Gastrocnemius medialis (tissue), 4 donors: ENCODE measurements at places on chromosomes 12 and 14.

DNA sequence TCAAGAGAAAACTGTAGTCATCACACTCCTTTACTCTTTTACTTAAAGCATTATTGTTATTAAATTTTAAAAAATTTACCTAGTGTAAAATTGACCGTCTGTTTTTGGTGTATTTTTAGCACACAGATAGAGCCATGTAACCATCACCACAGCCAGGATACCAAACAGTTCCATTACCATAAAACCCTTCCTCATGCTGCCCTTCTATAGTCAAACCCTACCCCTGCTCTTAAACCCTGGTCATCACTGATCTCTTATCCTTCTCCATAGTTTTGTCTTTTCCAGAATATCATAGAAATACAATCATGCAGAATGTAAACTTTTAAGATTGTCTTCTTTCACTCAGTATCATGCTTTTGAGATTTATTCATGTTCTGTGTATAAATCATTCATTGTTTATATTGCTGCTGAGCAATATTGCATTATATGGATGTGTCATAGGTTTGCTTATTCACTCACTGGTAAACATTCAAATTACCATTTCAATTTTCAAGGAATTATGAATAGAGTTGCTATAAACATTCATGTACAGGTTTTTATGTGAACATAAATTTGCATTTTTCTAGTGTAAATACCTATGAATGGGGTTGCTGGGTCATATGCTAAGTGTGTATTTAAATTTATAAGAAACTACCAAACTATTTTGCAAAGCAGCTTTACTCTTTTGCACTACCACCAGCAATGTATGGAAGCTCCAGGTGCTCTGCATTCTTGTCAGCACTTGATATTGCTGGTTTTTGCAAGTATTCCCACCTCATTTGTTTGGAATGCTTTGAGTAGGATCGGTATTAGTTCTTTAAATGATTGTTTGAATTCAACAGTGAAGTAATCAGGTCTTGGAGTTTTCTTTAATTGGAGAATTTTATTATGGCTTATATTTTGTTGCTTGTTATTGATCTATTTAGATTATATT, 125.5 kb downstream of the LMNTD1 start:
- DNase-seq = no peak

DNA sequence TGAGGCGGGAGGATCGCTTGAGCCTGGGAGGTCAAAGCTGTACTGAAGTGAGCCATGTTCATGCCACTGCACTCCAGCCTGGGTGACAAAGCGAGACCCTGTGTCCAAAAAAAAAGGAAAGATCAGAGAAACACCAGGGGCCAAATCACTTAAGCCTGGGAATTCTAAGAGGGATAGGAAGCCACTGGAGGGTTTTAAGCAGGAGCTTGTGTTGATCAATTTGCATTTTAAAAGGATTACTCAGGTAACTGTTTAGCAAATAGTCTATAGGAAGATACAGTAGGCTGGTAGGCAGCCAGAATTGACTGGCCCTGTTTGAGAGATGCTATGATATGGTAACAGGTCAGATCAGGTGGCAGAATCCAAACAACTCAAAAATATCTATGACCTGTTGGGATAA, 162.7 kb downstream of the SPTSSA start:
- no peak for DNase-seq

DNA sequence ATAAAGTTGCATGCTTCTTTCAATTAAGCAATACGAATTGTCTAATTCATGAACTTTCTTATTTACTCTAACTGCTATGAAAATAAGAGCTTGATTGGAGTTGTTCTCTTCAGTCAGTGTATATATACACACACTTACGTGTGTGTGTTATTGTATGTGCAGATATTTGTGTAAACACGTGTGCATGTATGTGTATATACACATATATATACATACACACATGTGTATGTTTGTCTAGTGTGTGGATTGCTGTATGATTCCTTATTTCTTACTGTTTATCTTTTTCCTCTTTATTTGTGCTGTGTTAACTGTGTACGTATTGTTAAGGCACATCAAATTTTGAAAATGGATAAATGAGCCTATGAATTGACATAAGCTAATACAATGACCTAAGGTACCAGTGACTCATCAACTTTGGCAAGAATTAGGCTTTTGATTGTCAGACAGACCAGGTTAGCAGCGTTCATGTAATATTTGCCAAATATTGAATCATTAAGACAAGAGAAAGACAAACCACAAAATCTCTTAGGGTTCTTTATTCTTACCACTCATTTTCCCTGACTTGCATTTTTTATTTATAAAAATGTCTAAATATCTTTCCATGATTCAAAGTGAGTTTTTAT, 423.9 kb downstream of the SOX5 start:
- DNase-seq = no peak

- DNase-seq = no peak
Observed at GRCh38 chr14:90274019-90274418, 17.7 kb downstream of the PSMC1 start.

- no peak for DNase-seq
Observed at GRCh38 chr14:39043352-39043943, 59.6 kb downstream of the SEC23A start.

GRCh38 chr14:54815016-54815415, 87.6 kb downstream of the GCH1 start:
- DNase-seq = peak; percentile 54

- DNase-seq = no peak
Observed at GRCh38 chr12:56338308-56339157, at the start of gene IL23A. IL23A (plus strand) TSS chr12:56338884; CDS start chr12:56339045, 161 bp downstream.

- DNase-seq = no peak
Observed at GRCh38 chr14:57865403-57866198, at the start of gene SLC35F4. SLC35F4 (minus strand) TSS chr14:57866092.

GRCh38 chr14:20031058-20031457, 4.8 kb downstream of the OR4K13 start:
- DNase-seq = no peak

DNA sequence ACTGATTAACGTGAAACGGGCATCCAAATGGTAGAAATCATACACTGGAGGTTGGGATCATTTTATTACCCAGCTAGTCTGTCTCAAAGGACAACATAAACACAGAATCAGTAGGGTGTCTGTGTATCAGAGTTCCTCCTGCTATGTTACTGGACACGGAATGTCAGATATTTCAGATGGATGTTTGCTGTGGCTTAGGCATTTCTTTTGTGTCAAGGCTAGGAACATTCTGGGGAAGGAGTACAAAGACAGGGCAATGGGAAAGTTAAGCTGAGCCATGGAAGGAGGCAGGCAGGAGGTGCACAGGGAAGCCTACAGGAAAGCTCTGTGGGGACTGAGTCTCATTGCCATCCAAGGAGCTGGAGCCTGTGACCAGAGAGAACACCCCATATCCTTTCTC, 254.6 kb downstream of the C12orf75 start:
- DNase-seq = no peak

- DNase-seq = peak; percentile 79
Observed at GRCh38 chr12:122366685-122367475, 55.6 kb downstream of the CLIP1 start.

DNA sequence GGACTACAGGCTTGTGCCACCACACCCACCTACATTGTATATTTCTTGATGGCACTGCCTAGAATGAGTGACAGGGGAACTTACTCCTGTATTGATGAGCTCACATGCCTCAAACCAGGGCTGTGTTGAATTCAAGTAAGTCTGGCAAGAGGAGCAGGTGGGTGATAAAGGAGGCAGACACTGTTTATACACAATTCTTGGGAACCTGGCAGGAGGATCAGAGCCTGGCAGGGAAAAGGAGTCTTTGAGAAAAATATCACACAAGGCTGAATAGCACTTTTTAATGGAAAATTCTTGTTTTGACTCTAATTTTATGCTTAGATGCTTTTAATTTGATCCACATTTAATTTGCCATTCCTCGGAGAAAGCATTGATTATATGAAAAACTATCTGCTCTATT, 293.1 kb upstream of the NPAS3 start:
- DNase-seq = no peak

- no peak for DNase-seq
Observed at GRCh38 chr12:113200021-113200797, 14.7 kb downstream of the RITA1 start.

- DNase-seq = no peak
Observed at GRCh38 chr12:58673021-58673420, 247.3 kb downstream of the LRIG3 start.

DNA sequence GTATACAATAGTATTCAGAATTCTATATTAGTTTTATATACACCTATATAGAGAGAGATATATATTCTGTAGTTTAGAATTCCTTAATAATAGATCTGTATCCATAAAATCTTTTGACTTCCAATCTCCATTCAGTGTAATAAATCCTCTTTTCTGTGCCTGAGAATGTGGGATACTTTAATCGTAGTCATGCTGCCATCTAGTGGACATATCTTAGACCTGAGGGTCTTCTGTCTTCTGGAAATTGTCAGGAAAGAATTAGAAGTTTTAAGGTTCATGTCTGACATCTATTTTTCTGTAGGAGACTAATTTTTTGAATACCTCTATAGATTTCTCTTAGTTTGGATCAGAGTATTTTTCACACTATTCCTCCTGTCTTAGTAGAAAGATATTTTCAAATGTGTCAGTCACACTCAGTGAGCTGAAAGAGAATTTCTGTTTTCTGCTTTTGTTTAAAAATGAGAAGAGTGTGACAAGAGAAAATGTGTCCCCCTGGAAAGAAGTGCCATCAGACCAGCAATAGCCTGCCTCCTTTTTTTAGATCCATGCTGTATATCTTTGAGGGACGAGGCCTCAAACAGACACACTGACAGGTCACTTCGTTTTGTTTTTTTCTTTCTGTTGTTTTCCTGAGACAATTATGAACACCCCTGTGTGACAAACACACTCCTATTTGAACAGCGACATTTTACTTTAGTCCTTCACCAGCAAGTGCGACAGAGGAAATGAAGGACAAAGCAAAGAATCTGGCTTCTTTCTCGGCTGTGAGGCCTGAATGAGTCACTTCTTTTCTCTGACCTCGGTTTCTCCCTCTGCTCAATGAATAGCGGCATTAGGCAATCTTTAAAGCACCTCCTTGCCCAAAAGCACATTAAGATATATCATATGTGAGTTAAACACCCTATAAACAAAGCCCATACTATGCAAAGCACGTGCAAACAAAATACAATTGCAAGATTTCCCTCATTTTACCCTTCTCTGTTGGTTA, 96.3 kb downstream of the GALC start:
- no peak for DNase-seq

GRCh38 chr14:99028521-99028920, 243.5 kb downstream of the BCL11B start:
- no peak for DNase-seq

DNA sequence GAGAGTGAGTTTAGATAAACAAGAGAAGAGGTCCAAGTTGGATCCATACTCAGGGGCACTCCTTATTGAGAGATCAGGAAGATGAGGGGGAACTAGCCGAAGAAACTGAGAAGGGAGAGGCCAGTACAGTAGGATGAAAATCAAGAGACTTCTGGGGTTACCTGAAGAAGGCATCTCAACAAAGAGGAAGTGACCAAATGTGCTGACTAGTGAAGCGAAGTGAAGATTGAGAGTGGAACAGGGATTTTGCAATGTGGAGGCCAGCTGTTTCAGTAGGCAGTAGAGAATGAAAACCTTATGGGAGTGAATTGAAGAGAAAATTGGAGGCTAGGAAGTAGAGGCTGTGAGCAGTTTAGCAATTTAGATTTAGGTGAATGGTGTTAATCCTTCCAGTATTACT, 153.0 kb downstream of the SYNE2 start:
- no peak for DNase-seq

- DNase-seq = peak; percentile 40
Observed at GRCh38 chr12:16165506-16165905, 112.0 kb downstream of the SLC15A5 start.

GRCh38 chr12:43337571-43338444, 214.2 kb downstream of the ADAMTS20 start:
- DNase-seq = no peak

- no peak for DNase-seq
Observed at GRCh38 chr14:65035049-65035448, 48.4 kb downstream of the FNTB start.

DNA sequence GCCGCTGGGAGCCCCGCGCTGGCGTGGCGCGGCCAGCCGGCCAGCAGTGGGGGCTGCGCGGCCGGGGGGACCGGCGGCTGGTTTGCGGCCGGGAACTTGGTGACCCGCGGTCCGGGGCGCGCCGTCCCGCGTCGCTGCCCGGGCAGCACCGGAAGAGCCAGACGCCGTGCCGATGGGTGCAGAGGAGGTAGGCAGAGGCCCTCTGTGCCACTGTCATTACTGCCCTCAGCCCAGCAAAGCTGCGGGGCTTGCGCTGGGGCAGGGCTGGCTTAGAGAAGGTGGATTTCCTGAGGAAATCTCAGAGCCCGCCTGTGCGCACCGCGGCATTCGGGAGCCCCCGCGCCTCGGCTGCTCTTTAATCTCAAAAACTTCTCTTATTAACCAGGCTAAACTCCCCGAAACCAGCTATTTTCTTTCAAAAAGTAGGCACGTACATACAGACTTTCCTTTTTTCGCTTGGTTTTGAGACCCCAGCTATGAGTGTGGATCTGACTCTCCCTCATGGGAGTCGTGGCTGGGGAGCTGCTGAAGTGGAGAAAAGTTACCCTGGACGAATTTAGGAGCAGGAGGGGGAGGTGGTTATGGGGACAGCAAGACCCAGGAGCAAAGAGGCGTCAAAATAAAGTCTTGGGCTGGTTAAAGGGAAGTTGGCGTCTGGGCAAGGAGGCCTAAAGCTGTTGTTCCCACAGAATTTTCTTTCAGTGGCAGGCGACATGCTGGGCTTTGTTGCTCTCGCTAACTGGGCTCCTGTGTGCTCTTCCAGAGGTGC, 802 bp downstream of the SUSD6 start:
- DNase-seq = peak; percentile 26

- DNase-seq = no peak
Observed at GRCh38 chr14:95211721-95212504, 54.6 kb upstream of the DICER1 start.

GRCh38 chr14:23404331-23404900, 3.7 kb downstream of the MYH6 start:
- DNase-seq = peak; percentile 17

DNA sequence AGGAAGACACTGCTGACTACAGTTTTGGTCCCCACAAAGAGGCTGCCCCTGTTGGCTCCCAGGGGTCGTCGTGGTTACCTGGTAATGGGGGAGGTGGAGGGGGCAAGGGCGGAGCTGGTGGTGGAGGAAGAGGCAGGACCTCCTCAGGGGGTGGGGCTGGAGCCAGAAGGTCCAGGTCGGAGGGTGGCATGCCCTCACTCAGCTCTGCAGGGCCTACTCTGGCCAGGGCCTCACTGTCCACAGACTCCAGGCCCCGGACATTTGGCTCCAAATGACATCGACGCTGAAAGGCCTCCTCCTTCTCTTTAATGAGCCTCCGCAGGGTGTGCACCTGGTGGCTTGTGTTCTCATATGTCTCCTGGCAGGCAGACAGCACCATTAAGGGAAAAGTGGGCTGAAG, 28.5 kb downstream of the PRPF40B start:
- no peak for DNase-seq

DNA sequence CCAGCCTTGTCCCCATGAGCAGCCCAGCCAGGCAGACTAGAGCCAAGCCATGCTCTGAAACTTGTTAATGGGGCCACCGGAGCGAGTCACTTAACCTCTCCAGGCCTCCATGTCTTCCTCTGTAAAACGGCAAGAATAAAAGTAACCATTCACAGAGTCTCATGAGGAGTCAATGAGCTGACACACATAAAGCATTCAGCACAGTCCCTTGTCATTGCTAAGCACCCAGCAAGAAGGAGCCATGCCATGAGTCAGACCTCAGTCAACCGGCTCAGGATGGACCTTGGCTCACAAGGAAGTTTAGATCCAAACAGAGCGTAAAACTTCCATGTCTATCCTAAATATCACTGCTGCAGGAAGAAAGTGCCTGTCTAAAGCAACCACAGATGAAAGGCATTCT, 10.6 kb downstream of the FICD start:
- DNase-seq = no peak

- no peak for DNase-seq
Observed at GRCh38 chr14:73461478-73462047, 3.2 kb upstream of the NUMB start.
